ENCODE measurements at places on chromosomes 1 and 21. TPM values are rescaled to one million over a fixed set of nuclear protein-coding genes. Genes with fewer than 3 reads are reported as not detected.
A peak's percentile ranks its signal among the peaks of the same experiment; 100 is the strongest.

CFAP57 gene
- total RNA-seq: 0.45 TPM

HES2 gene
- 0.09 TPM for total RNA-seq

- DNase-seq: no peak
Measured at GRCh38 chr1:56964349-56965017, 1.3 kb downstream of the C8B start.

GRCh38 chr1:225926551-225927113 is 2.6 kb upstream of the PYCR2 start:
- no peak for DNase-seq

GRCh38 chr1:41328001-41328615 is 33.1 kb upstream of the FOXO6 start:
- no peak for DNase-seq

GRCh38 chr1:47561523-47562007 is 123.7 kb downstream of the FOXD2 start:
- DNase-seq: no peak

DNA sequence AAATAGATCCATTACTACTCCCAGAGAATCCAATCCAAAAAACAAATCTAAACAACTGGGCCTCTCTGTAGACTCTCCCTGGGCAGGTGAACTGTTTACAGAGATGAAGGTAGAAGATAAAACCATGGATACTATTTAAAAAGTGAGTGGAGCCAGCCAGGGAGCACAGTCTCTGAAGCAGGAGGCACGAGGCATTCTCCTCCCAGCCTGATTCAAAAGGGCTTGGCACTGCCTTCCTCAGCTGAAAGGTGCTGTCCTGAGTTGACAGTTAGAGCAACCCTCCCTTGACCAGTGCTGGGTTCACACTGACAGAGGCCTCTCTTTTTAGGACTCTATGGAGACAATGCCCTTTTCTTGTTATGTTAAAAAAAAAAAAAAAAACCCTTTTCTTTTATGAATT is 36.8 kb downstream of the HENMT1 start:
- DNase-seq: no peak

CD34 gene
- total RNA-seq: 0.27 TPM

DNA sequence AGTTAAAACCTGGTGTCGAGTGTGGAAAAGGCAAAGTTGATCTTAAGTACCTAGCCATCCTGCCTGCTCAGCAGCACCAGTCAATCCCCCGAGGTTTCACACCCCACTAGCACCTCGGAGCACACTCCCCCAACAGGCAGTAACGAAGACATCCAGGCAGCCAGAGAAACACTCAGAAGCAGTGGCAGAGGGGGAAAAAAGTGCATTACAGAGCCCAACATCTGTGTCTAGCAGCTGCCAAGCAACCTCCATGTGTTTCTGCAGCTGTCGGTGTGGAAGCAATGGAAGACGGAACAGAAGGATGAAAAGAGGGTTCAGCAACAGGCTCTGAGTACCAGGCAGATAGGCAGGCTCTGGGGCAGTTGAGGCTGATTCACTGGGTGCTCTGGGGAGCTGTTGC is 73.4 kb upstream of the PROX1 start:
- no peak for DNase-seq

- no peak for DNase-seq
Measured at GRCh38 chr1:15090373-15090772, 63.2 kb upstream of the TMEM51 start.

GRCh38 chr1:151401125-151401788 is 1.9 kb downstream of the PSMB4 start:
- peak; percentile 20 for DNase-seq

GRCh38 chr21:46515109-46515508 is 56.4 kb downstream of the DIP2A start:
- peak; percentile 65 for DNase-seq

DNA sequence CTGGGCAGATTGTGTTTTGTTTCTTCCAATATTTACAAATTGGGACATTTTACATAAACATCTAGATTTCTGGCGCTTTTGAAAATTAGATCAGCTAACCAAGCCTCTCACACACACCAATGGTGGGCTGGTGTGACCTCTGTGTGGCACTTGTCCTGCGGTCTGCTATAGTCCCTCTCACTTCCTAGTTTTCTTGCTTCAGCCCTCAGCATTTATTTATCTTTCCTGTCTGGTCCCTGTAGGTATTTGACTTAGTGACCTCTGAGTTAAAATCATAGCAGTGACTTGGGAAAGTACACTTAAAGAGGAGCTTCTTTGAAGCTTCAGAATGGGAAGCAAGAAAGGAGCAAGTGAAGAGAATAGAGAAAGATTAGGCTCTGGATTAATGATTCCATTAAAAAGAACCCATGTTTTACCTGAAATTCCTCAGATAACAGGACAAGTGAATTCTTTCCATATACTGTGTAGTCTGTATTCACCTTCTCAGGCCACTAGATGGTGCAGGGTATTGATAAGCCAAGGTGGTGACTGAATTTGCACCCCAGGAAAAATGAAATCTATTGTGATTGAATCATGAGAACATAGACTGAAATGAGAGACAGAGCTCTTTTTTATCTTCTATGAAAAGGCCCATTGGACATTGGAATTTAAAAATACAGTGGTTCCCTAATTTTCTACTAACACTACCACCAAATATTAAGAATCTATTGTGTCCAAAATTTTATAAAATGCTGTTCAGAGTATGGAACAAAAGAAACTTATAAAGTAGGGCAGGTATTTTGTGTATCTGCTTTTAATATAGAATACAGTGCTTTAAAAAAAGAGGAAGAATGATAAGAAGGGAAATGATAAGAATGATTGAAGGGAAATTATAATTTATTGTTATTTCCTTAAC is 7.1 kb upstream of the DIPK1A start:
- DNase-seq: no peak

DNA sequence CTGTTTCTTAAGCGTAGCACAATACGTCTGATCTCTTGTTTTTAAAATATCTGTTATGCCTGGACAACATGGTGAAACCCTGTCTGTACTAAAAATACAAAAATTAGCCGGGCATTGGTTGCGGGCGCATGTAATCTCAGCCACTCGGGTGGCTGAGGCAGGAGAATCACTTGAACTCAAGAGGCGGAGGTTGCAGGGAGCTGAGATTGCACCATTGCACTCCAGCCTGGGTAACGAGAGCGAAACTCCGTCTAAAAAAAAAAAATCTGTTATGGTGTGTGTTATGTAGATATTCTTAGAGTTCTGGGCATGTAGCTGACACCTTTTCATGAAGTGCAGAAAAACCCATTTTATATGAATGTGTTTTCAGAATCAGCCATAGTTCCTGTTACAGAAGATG is 38.2 kb downstream of the RABGAP1L start:
- no peak for DNase-seq

DNA sequence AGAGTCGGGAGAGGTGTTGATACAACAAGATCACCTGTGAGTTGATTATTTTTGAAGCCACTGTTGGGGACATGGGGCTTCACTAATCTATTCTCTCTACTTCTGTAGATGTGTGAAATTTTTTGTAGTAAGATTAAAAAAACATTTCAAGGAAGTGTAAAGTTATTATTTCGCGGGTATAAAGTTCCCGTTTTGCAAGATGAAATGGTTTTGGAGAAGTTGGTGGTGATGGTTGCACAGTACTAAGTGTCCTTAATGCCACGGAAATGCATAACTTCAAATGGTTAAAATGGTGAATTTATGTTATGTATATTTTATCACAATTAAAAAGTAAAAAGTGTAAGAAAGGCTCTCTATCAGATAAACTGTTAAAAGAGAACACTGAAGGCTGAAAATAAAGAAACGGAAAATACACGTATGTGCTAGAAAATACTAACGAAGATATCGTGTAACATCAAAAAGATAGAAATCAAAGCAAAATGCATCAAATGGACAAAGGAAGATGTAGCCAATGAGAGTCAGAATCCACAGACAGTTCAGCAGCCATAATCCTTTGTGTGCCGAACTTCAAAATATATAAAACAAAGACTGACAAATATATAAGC is 2.9 kb upstream of the ITGB2 start:
- DNase-seq: no peak

- no peak for DNase-seq
Measured at GRCh38 chr1:228391411-228392020, 15.1 kb downstream of the TRIM11 start.

GRCh38 chr1:231896806-231897205 is 270.2 kb downstream of the DISC1 start:
- DNase-seq: no peak

- no peak for DNase-seq
Measured at GRCh38 chr1:231869364-231869763, 242.8 kb downstream of the DISC1 start.

DNA sequence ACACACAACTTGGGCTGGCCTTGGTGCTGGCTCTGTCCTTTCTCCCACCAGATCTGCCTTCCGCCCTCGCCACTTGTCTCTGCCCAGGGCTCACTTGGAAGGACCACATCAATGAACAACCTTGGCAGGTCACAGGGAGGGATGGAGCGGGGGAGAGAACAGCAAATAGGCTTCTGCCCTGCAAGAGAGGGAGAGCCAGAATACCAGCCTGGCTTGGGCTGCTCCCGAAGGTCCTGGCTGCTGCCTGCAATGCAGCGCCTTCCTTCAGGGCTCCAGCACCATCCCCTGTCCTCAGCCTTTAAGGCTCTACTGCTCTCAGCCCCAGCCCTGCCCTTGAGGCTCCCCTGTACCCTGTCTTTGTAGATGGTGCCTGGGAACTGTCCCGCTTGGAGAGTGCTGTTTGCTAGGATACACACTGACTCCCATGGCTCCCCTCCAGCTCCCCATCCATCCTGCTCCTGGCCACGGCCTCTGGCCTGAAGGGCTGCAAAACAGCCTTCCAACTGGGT is 43.8 kb downstream of the HIVEP3 start:
- no peak for DNase-seq

DNA sequence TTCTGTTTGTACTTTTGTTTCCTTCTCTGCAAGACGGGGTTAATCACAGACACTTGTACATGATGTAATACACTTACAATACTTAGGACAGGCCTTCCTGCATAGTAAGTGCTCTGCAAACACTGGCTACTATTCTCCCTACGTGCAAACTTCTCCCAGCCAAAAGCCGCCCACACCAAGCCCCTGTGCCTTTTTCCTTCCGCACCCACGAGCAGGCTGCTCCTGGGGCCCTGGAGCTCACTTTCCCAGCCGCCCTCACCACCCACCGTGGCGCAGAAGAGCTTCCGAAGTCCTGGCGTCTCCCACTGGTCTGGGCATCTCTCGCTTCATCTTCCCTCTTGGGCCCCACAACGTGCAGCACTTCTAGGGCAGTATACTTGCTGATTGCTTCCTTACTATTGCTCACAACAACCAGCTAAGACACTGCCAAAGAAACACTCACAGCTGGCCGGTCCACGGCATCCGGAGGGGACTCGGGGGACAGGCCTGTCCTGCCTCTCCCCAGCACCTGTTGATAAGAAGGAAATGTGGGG is 22.5 kb upstream of the GPR157 start:
- DNase-seq: peak; percentile 84

GRCh38 chr1:59541161-59541560 is 244.3 kb downstream of the FGGY start:
- DNase-seq: no peak

DNA sequence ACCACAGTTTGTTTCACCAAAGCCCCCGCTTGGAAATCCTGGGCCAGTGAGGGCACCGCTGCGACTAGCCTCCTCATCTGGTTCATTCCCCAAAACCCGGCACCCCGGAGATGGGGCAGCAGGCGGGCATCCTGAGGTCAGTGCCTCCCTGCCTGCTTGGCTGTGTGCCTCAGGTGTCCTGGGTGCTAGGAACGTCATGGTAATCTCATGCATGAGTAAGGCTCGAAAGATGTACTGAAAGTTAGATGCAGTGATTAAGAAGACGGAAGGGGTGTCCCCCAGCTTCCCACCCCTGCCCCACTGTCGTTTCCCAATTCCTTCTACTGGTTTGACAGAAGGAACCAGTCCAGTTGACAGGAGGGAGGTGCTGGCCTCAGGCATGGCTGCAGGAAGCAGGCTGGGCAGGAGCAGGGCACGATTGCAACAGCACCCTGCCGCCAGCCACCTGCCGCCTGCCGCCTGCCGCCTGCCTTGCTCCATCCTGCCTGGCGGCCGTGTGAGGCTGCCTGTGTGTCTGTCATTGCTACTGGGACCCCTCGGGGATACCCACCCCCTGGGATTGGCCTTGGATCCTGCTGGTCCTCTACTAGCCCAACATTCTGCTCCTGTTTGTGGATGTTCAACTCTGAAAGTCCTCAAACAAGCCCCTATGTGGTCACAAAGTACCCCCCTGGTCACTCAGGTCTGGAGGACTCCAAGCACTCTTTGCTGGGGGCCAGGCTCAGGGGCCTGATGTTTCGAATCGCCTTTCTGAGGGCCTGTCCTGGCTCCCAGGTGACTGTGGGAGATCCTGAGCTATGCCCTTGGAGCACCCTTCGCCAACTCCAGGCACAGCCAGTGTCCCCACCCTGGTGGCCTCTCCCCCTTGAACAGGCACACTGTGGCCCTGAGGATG is 73.0 kb upstream of the IFFO2 start:
- DNase-seq: no peak

DNA sequence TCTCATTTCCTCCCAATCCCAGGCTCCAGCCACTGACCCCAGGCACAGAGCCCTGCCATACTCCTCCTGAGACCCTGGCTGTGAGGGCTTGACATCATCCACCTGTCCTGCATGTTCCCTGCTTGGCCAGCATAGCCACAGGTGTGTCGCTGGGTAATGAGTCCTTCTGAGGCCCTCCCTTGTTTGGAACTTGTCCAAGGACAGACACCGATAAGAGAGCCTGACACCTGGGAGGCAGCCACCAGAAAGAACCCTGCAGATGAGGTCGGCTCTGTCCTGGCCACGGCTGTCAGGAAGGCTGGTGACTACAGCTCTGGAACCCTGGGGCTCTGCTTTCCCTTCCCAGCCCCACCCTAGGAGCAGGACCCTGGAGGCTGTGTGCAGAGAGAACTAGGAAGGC is 34.6 kb downstream of the TMEM63A start:
- DNase-seq: no peak

DNA sequence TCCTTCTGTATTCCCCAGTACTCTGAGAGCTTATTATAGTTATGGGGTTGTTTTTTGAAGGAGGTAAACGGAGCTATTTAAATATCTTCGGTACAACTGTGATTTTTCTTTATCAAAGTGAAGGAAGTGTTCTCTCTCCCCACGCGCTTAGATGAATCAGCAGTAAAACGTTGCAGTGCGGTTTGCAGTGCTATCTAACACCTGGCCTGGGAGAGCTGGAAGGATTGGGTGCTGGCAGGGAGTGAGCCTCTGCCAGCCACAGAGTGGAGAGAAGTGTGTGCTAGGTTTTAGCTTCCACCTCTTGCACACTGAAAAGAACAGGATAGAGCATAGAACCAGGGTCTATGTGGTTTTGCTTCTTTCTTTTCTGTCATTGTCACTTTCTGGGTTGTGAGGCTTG is 165.9 kb downstream of the SDCCAG8 start:
- peak; percentile 50 for DNase-seq

SMCP gene
- total RNA-seq: not detected

GRCh38 chr1:109649491-109649914 is 6.4 kb upstream of the GSTM4 start:
- peak; percentile 75 for DNase-seq

- DNase-seq: no peak
Measured at GRCh38 chr1:42830631-42831030, 13.4 kb upstream of the SVBP start.

CELA3B gene
- total RNA-seq: not detected

SH3D21 gene
- total RNA-seq: 5.2 TPM

GRCh38 chr21:26432410-26432809 is 140.7 kb downstream of the CYYR1 start:
- DNase-seq: no peak

FCRL1 gene
- total RNA-seq: not detected
